ENCODE measurements at places on chromosomes 1 and 21. TPM values are rescaled to one million over a fixed set of nuclear protein-coding genes. Genes with fewer than 3 reads are reported as not detected.

DNA sequence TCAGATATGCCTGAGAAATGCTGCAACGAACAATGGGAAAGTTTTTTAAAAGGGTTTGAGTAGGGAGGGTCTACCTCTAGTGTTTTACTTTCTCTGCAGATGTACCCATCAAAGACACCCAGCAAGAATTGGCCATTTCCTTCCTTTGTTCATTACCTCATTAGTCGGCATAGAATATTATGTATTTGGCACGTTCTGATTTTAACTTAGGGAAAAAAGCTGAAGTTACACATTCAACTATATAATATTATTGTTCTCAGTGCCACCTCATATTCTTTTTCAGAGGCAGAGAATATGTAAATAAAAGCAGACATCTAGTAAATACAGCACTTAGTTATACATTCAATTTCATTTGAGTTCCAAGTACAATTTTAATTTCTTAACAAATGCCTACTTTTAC is 83.7 kb upstream of the PPP2R5A start:
- no peaks in the 10 kb centered on the region for H3K36me3 ChIP-seq
- no peaks in the 10 kb centered on the region for H3K27me3 ChIP-seq
- H3K4me3 ChIP-seq, result no peak overlapping the region
- DNase-seq, result no peak
- no peak overlapping the region for H3K27ac ChIP-seq

DNA sequence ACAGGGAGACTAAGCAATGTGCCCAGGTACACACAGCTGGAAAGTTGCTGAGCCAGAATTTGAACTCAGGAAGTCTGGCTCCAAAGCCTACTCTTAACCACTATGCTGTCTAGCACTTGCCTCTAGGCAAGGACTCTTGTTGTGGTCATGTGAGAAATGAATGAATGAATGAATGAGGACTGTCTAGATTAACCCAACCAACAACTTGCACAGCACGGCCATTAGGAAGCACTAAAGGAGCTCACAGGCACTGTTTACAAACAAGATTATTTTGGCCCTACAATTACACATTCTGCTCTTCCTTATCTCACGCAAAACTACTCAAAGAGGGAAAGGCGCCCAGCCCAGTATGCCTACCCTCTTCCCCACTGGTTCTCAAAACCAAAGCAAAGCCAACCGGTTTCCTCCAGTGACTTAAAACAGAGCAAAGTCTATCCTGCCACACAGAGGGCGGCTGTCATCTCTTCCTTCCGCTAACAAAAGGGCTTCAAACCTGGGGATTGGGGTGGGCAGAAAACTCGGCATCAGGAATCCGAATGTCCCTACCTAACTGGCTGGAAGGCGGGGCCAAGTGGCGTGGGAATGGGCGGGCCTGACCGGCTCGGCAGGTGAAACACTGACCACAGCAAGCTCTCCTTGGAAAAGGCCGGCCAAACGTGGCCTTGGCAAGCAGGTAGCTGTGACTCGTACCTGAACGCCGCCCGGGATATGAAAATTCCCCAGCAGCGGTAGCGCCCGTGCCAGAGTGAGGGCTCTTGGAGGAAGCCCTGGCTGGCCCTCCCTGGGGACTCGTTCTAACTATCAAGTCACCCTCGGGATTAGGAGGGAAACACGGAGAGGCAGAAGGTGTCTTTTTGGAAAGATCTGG is 948 bp downstream of the STK40 start:
- DNase-seq, result peak; percentile 85
- H3K36me3 ChIP-seq, result no peaks in the 10 kb centered on the region
- peaks cover 50% of the 10 kb centered on the region for H3K4me1 ChIP-seq
- H3K4me3 ChIP-seq, result peak overlapping the region; percentile 98
- H3K27ac ChIP-seq, result peak overlapping the region; percentile 99

The KPRP gene
- total RNA-seq, result 136 TPM

The GUK1 gene
- 442 TPM for total RNA-seq

The NTRK1 gene
- total RNA-seq, result not detected

- H3K27ac ChIP-seq, result no peak overlapping the region
- H3K4me1 ChIP-seq, result no peaks in the 10 kb centered on the region
- no peak overlapping the region for H3K4me3 ChIP-seq
- DNase-seq, result no peak
- H3K36me3 ChIP-seq, result no peaks in the 10 kb centered on the region
Observed at GRCh38 chr1:68955424-68955823, 458.5 kb upstream of the DEPDC1 start.

DNA sequence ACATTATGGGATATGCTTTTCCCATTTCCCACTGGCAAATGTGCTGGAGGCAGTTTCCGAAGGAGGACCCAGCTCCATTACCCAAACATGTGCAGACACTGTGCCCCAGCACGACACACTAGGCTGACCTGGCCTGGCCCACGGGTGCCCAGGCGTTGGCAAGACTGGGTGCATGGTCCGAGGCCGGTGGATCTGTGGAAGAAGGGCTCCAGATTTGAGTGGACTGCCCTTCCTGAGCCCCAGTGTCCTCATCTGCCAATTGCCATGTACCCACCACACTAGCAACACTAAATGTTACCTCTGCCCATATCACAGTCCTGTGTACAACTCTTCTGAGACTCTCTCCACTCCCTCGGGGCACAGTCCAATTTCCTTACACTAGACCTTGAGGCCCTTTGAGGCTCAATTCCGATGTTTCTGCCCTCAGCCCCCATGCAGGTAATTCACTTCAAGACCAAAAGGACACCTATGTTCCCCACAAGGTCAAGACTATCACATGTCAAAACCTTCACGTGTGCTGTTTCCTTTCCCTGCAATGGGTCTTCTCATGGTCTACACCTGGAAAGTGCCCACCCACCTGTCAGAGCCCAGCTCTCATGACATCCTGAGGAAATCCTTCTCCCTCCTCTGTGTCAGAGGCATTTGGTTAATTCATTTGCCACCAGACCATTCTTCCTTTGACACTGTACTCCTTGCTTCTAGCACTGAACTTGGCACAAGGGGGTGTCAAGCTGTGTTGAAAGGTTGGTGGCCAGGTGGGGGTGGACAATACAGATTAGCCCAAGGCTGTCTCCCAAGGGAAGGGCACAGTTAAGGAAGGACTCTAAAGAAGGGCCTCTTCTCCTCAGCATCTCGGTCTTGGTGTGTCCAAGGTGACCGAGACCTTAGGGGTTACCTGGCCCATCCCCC is 124.9 kb downstream of the DMRTB1 start:
- H3K4me3 ChIP-seq, result no peak overlapping the region
- H3K36me3 ChIP-seq, result no peaks in the 10 kb centered on the region
- no peaks in the 10 kb centered on the region for H3K4me1 ChIP-seq
- no peaks in the 10 kb centered on the region for H3K27me3 ChIP-seq
- no peak overlapping the region for H3K27ac ChIP-seq

GRCh38 chr1:86068271-86068721 is 88.3 kb downstream of the COL24A1 start:
- no peak overlapping the region for H3K27ac ChIP-seq
- no peaks in the 10 kb centered on the region for H3K4me1 ChIP-seq
- no peaks in the 10 kb centered on the region for H3K27me3 ChIP-seq
- no peak overlapping the region for H3K4me3 ChIP-seq

All from suprapubic skin (tissue), 4 donors.